ENCODE measurements at places on chromosomes 11 and 22.
A peak's percentile ranks its signal among the peaks of the same experiment; 100 is the strongest.

DNA sequence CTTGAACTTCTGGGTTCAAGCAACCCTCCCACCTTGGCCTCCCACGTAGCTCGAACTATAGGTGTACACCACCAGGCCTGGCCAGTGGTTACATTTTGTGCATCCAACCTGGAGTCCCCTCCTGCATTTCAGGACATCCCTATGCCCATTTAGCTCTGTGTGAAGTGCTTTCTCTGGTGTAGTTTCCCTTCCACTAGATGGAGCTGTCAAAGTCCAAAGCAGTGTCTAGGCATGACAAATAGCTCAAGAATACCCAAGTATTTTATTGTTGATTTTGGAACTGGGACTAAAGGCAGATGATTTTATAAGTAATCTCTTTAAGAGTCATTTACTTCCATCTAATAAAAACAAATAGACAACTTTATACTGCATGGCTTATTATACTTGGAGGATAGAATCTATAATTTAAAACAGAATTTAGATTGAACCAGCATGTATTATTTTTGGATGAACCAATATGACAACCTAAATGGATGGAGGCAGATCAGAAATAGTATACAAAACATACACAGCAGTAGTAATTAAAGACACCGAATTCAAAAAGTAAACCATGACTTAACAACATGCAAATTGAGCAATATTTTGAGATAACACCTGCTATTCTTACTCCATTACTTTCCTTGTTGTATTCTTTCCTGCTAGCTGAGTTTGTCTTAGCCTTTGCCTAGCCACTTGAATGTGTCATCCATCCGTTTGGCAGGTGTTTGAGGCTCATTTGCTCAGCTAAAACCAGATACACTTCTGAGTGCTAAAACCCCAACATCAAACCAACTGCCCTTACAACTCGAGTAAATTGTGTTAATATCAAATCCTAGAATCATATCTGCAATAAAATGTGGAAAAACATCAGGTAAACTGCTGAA lies 37.7 kb downstream of the EIF4ENIF1 start:
- DNase-seq: peak; percentile 9

DNA sequence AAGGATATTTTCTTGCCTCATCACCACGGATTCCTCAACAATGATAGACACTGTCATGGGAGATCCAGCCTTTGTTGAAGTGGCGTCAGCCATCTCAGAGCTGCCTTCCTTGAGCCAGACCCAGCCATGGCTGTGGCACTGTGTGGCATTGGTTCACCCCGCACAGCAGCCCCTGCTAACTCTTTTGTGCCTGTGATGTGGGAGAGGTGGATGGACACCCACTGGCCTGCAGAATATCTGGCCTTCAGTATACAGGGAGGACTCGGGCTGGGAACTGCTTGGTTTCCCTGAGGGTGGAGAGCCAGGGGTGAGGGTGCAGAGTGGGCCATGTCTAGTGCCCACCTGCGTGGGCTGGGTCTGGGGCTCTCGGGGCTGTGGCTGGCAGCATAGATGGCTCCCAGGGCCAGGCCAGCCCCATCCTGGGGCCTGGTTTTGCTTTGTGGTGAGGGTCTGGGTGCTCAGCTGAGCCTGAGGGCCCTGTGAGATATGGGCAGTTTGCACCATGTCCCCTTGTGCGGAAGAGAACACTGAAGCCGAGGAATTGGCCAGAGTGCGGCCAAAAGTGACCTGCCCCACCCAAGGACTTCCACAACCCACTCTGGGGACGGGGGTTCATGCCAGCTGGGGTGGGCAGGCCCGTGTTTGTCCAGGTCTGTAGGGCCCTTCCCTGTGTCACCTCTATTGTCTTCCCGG lies 6.1 kb downstream of the CLDN5 start:
- DNase-seq: no peak

DNA sequence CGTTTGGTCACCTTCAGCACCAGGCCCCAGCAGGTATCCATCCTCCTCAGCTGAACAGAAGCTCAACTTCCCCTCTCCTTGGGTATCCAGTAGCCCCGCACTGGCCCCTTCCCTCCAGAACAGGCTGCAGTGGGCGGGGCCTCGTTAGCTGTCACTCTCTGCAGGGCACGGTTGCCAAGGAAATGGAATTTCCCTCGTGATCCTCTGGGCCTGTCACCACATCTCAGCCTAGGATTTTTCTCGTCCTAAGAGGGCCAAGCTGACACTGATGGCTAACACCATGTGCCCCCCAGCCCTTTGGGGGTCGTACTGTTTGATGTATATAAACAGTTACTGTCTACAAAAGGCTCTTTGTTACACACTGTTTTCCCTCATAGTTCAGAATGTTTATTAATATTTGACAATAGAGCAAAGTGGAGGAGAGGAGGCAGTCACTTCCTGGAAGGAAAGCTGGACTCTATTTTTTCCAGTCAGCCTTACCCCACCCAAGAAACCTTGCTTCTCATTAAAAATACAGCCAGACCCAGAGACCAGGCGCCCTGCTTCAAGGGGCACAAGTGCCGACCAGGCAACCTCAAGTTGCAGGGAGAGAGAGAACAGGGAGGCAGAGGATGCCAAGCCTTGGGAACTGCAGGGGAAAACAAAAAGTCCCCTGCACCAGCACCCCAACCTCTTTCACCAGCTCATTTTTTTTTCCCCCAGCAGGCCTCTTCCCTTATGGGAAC lies 44.5 kb downstream of the FEZ1 start:
- peak; percentile 6 for DNase-seq

- no peak for DNase-seq
Measured at GRCh38 chr11:96207459-96208449, 135.2 kb downstream of the MAML2 start.

GRCh38 chr11:28673691-28674432 lies 565.7 kb downstream of the METTL15 start:
- DNase-seq: no peak

DNA sequence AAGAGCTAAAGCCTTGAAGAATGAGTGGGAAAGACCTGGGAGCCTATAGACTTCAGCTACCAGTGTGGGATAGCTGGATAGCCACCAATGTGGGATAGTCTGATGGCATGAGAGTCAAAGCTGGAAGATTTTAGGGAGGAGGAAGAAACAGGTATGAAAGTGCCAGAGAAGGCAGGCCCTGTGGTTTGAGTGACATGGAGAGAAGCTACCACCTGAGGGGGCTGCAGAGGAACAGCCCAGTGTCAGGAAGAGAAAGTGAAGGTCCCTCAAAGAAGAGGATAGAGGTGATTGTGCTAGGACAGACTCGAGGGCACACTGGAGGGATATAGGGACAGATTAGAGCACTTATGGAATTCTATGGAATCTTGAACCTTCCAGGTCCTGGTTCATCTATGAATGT lies 23.1 kb upstream of the PAX6 start:
- DNase-seq: no peak

All from NCI-H1694 treated with DMSO at 0.1 percent for 48 hours (cell line).